ENCODE measurements at places on chromosomes 2 and 18. TPM values are rescaled to one million over a fixed set of nuclear protein-coding genes. Genes with fewer than 3 reads are reported as not detected.

The PSTPIP2 gene
- total RNA-seq, result 1.00 TPM

The NEURL3 gene
- not detected for total RNA-seq

GRCh38 chr2:127605691-127606263 lies 40.2 kb upstream of the GPR17 start:
- H3K4me3 ChIP-seq, result no peak overlapping the region
- H3K27ac ChIP-seq, result no peak overlapping the region
- no peaks in the 10 kb centered on the region for H3K36me3 ChIP-seq
- no peak for DNase-seq
- no peaks in the 10 kb centered on the region for H3K27me3 ChIP-seq

GRCh38 chr2:16487686-16488085 lies 177.9 kb downstream of the CYRIA start:
- H3K36me3 ChIP-seq, result no peaks in the 10 kb centered on the region
- no peak for DNase-seq
- no peaks in the 10 kb centered on the region for H3K27me3 ChIP-seq
- no peaks in the 10 kb centered on the region for H3K4me1 ChIP-seq
- no peak overlapping the region for H3K27ac ChIP-seq
- H3K4me3 ChIP-seq, result no peak overlapping the region

DNA sequence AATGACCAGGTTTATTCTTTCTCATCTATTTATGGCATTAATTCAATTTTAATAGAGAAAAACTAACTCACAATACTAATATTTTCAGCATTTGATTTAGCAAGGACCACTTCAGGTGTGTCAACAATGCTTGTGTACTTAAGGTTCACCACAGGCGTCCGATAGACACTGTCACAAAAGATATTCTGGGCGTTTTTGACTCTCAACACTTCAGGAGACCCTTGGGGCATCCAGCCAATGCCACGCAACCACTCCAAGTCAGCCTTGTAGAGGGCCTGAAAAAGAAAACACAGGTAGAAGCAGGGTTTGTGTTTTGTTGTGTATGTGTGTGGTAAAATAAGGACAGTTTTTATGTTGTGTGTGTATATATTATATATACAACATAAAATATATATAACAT lies 158.2 kb downstream of the NEB start:
- H3K27me3 ChIP-seq, result no peaks in the 10 kb centered on the region
- no peak overlapping the region for H3K27ac ChIP-seq
- H3K4me3 ChIP-seq, result no peak overlapping the region
- H3K4me1 ChIP-seq, result no peaks in the 10 kb centered on the region
- H3K36me3 ChIP-seq, result no peaks in the 10 kb centered on the region

DNA sequence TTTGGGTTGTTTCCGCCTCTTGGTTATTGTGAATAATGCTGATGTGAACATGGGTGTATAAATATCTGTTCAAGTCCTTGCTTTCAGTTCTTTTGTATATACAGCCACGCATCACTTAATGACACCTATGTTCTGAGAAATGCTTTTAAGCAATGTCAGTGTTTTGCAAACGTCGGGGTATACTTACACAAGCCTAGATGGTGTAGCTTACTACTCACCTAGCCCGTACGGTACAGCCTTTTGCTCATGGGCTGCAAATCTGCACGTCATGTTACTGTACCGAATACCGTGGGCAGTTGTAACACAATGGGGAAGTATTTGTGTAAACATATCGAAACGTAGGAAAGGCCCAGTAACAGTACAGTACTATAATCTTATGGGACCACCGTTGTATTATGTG lies 12.4 kb downstream of the RALB start:
- DNase-seq, result no peak
- H3K27ac ChIP-seq, result no peak overlapping the region
- H3K4me3 ChIP-seq, result peak overlapping the region; percentile 6
- H3K27me3 ChIP-seq, result no peaks in the 10 kb centered on the region

DNA sequence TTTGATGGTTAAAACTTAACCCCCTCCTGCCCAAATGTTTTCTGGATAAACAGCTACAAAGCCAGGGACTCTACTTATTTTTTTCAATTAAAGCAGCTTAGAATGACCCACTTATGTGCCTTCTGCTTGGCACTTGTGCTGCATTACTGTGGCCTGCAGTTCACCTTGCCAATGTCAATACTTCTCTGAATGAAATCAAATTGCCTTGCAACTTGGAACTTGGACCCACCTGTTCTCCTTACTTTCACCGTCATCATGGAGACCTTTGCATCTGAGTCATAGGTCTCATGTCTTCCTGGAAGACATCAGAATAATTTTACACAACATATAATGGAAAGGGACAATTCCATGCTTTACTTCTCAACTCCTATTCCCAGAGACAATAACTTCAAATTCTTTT lies 92.1 kb upstream of the FHL2 start:
- no peaks in the 10 kb centered on the region for H3K36me3 ChIP-seq
- no peaks in the 10 kb centered on the region for H3K4me1 ChIP-seq
- no peak overlapping the region for H3K27ac ChIP-seq
- H3K4me3 ChIP-seq, result no peak overlapping the region
- no peaks in the 10 kb centered on the region for H3K27me3 ChIP-seq
- DNase-seq, result no peak

DNA sequence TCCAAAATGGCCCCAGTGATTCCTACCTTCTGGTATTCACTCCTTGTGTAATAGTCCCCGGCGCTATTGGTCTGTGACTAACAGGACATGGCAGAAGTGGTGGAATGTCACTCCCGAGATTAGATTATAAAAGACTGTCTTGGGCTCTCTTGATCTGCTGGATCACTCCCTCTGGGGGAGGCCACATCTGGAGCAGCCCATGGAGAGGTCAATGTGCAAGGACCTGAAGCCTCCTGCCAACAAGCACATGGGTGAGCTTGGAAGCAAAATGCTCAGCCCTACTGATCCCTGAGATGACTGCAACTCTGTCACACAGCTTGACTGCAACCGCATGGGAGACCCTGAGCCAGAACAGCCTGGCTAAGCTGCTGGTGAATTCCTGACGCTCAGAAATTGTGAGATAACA lies 94.3 kb upstream of the GLI2 start:
- H3K27me3 ChIP-seq, result no peaks in the 10 kb centered on the region
- H3K4me1 ChIP-seq, result no peaks in the 10 kb centered on the region
- DNase-seq, result no peak
- H3K36me3 ChIP-seq, result no peaks in the 10 kb centered on the region
- H3K27ac ChIP-seq, result no peak overlapping the region
- H3K4me3 ChIP-seq, result no peak overlapping the region
